Left cardiac atrium (tissue), 4 donors: ENCODE measurements at places on chromosomes 5 and 9. TPM values are rescaled to one million over a fixed set of nuclear protein-coding genes. Genes with fewer than 3 reads are reported as not detected.

The CCDC171 gene
- total RNA-seq, result 1.4 TPM

The IFNA14 gene
- total RNA-seq, result not detected

The PCDHGB4 gene
- 4.5 TPM for total RNA-seq

The CCNJL gene
- 5.5 TPM for total RNA-seq

The CNTNAP3 gene
- 13.7 TPM for total RNA-seq

The SLC6A3 gene
- total RNA-seq, result 0.06 TPM

The PCDHGC4 gene
- 1.7 TPM for total RNA-seq

The CHSY3 gene
- 1.9 TPM for total RNA-seq

DNA sequence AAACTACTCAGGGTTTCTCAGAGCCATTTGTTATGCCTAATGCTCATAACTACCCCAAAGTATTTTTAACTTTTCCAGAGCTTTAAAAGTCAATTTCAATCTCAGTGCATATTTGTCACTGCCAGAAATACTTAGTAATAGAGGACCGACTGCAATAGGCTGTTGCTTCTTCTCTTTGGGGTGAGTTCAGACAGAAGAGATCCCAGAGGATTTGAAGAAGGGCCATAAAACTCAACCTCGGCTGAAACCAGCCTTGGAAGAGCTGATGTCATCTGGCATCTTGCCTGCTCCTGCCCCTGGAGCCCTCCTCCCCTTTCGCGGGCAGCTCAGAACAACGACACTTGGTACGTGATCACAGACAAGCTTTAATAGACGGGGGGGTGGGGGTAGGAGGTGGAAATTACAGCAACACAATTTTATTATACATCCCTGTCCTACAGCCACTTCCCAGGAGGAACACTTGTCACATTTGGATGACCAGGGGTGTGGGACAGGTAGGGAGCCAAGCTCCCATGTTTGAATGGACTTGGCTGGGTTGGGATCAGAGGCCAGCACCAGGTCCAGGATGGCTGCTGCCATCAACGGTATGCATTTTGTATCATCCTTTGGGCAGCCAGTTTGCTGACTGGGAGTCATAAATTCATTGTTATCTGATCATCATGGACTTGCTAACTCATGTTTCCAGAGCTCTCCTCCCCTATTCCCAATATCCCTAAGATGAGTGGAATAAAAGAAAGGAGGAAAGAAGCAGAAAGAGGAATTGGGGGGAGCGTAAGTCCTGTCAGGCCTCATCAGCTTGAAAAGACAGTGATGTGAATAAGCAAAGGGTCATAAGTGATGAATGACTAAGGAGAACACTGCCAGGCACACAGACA lies 186.6 kb upstream of the PANK3 start:
- DNase-seq, result peak; percentile 50

- DNase-seq, result no peak
Measured at GRCh38 chr9:31323726-31324444, 1060.6 kb upstream of the ACO1 start.

DNA sequence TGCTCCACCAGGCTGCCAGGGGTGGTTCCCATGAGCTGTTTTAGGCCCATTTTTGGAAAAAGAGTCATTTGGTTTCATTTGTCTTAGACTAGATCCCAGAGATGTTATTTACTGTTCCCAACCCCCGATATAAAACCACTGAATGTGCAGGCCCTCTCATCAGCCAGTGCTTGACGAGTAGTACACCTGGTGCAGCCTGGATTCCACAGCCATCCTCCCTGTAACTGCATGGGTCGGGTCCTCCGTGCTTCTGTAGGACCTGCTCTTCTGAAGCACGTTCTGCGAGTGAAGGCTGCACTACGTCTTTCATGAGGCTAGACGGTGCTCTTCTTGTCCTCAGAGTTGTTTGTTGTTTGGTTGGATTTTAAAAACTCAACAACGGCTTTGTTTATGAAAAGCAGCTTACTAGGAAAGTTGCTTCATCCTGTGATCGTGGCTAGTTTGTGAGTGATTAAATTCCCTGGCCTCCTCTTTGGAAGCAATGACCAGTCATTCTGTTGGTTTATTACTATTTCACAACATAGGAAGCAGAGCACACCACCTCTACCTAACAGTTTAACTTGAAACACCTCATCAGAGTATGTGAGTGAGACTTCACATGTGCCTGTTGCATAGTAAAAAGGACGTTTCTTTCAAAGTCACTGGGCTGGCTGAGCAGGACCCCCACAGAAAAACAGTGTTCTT lies 135.2 kb downstream of the AOPEP start:
- DNase-seq, result no peak

- DNase-seq, result no peak
Measured at GRCh38 chr5:133121611-133122150, 69.9 kb downstream of the HSPA4 start.

DNA sequence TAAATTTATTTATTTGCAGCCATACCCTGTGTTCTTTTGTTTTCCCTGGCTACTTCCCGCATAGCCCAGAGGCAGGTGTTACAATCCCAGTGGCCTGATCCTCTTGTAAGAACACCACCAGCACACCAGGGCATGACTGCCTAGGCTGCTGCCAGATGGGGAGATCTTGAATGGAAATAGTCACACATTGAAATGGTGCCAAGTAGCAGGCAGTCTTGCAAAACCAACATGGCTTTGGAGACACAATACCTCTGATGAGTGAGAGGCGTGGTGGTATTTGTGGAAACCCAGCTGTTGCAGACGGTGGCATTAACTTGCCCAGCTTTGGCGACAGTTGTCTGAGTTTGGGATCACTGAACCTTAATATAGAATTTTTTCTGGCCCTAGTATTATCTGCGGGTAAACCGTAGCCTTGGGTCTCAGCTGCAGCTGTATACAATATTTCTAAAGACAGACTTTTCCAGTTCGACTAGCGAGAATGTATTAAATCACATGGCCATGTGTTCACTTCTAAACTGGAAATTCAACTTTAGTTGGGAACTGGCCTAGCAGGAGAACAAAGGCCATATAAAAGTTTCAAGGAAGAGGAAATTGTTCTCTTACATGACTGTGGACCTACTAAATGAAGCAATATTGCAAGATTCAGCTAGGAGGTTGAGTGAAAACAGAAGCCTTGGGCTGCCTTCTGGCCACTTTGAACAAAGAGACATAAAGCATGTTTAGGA lies 277.0 kb downstream of the SMARCA2 start:
- no peak for DNase-seq

DNA sequence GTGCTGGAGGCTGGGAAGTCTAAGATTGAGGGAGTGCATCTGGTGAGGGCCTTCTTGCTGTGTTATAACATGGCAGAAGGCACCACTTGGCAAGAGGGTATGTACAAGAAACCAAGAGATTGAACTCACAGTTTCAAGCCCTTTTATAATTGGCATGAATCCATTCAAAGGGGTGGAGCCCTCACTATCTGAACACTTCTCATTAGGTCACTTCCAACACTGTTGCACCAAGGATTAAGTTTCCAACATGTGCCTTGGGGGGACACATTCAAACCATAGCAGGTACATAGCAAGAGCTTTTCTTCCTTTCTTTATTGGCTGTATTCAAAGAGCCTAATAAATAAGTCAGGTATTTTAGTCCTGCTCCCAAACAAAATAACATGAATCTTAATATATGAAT lies 62.7 kb downstream of the PRELID2 start:
- DNase-seq, result no peak

- DNase-seq, result no peak
Measured at GRCh38 chr9:112554516-112554915, 67.9 kb downstream of the KIAA1958 start.

DNA sequence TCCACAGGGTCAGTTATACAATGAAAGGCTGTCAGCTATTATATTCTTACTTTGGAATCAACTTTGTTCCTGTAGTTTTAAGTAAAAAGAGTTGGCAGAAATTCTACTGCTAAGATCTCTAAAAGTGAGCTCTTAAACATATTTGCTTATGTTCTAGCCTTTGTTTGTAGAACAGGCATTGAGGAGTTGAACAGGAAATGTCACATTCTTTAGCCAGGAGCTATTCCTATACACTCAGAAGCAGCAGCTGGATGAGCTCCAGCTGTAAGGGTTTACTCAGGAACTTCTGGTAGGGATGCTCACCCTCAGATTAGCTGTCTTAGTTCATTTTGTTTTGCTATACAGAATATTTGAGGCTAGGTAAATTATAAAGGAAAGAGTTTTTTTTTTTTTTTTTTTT lies 22.4 kb upstream of the SPINK14 start:
- DNase-seq, result no peak

DNA sequence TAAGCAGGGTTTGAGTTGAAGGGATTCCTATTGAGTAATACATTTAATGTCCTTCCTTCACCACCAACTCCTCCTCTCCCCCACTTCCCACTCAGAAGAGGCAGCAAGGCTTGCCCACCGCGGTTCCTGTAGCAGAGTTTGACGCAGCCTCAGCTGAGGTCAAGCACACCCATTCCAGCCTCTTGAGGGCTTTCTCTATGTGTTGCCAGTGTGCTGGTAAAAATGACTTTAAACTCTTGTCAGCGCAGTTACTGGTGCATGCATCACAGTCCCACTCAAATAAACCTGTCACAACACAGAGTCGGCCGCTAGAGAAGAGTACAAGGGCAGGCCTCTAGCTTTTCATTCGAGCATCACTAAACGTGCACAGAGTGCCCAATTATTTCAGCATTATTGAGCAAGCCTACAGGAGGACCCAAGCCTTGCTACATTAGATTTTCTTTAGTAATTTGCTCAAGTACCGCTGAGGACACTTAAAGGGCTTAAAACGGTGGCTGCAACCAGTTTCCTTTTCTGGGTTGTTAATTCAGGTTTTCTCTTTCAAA lies 79.6 kb downstream of the TLE4 start:
- DNase-seq, result no peak

DNA sequence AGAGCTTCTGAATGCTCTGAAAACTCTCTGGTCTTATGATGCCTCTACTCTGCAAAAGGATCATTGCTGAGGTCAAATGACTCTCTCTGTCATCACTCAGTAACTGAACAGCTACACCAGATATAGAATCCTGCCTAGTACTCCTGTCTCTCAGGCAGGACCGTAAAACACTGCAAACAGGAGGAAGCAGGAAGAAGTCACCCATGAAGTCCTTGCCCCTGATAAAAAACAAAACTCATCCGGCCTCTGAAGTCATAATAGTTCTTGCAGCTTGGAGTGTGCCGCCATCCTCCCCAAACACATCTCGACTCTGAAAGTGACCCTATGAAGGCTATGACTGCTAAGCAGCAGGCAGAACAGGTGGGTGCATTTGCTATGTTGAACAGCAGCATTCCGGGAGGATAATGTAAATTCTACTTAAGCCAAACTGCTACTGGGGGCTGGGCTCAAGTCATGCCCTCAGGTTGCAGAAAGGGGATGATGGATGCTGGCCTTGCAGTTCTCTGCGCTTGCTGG lies 81.9 kb upstream of the FAM169A start:
- DNase-seq, result no peak

- DNase-seq, result no peak
Measured at GRCh38 chr9:76558465-76558864, 99.5 kb downstream of the GCNT1 start.

DNA sequence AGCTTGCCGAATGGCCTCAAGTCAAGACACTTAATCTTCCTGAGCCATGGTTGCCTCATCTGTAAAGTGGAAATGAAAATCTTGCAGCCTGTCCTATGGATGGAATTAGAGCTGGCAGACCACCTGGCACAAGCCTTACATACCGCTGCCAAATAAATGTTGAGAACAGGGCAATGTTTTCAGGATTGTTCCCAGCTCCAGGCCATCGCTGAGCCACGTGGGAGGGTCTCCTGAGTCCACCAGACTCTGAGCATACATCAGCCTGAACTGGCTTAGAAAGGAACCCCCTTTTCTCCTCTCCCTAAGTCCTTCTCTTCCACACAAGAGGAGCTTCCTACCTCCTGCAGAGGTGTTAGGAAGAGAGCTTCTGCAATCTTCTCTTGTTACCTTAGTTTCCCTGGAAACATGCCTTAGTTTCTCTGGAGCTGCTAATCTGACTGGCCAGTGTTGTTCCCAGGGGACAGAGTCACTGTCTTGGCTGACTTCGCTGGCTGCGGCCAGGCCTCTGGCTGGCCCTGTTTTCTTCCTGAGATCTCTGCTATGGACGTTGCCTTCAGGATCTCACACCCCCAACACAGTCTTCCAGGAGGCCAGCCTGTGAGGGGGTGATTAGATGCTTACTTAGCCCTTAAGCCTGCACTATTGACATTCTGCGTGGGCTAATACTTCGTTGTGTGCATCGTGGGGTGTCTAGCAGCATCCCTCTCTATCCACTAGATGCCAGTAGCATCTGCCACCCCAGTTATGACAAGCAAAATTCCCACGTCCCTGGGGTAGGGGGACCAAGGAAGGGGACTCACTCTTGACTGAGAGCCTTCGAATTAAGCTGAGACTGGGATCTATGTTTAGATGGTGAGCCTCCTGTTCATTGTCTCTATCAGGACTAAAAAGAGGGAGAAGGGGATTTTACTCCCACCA lies 62.2 kb downstream of the BOD1 start:
- no peak for DNase-seq

DNA sequence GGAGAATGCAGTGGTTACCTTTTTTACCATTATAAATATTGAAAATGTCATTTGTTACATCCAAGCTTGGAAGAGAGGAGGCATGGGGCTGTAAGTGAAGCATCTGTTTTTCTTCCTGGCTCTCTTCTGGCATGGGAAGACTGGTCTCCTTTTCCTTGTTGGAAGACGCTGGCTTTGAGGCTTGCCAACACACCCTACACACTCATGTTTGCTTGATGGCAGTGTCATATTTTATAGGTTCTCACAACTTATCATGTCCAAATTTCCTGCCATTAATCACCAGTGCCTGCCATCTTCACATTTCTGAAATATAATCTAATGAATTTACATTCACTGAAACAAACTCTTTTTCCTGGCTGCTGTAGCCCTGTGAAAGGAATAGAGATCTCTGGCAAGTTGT lies 252.9 kb downstream of the MAN2A1 start:
- no peak for DNase-seq
